ENCODE measurements at places on chromosomes 7 and 10.

DNA sequence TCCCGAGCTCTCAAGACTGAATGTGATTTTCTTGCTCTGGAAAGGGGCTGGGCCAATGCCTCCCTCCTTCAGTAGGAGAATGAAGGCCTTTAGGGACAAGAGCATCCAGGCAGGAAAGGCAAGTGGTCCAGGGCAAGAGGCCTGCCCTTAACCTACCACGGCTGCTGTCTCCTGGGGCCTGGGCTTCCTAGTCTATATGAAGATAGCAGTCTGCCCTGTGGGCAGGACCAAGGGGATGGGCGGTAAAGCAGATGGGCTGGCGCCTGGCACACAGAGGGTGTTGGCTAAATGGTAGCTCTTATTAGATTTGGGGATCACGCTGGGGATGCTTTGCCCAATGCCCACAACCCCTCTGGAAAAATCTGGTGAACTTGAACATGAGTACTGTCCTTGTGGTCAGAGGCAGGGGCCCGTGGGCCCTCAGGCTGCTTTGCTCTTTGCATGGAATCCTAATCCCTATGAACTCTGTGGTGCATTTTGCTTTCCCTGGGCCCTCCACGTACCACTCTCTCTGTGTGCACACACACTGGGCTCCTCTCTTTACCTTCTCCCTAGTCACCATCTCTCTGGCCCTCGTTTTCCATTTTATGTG is 20.3 kb downstream of the CHAT start:
- DNase-seq: no peak

GRCh38 chr7:131011976-131012375 is 278.0 kb upstream of the KLF14 start:
- DNase-seq: no peak

- no peak for DNase-seq
These were observed 10.4 kb upstream of the NXPH1 start for GRCh38 chr7:8423057-8423456.

- no peak for DNase-seq
These were observed 54.1 kb upstream of the PDCD4 start for GRCh38 chr10:110817614-110818013.

GRCh38 chr7:106788637-106789036 is 76.4 kb upstream of the PIK3CG start:
- DNase-seq: no peak

GRCh38 chr7:111789870-111790269 is 227.6 kb upstream of the IMMP2L start:
- DNase-seq: no peak

- DNase-seq: no peak
These were observed 14.2 kb upstream of the FOXK1 start for GRCh38 chr7:4667776-4668509.

DNA sequence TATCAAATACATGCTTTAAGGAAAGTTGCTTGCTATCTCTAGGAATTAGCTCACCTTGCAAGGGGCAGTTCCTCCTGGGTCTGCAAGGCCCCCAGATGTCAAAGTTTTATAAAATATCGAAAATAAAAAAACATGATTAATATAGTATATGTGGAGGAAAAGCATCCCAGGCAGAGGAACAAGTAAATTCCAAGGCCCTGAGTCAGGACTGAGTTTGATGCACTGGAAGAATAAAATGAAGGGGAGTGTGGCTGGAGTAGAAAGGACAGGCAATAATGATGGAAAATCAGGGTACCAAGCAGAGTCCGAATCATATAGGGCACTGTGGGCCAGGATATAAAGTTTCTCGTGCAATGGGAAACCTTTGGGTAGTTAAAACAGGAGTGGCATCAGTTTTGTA is 112.4 kb upstream of the EEPD1 start:
- no peak for DNase-seq

DNA sequence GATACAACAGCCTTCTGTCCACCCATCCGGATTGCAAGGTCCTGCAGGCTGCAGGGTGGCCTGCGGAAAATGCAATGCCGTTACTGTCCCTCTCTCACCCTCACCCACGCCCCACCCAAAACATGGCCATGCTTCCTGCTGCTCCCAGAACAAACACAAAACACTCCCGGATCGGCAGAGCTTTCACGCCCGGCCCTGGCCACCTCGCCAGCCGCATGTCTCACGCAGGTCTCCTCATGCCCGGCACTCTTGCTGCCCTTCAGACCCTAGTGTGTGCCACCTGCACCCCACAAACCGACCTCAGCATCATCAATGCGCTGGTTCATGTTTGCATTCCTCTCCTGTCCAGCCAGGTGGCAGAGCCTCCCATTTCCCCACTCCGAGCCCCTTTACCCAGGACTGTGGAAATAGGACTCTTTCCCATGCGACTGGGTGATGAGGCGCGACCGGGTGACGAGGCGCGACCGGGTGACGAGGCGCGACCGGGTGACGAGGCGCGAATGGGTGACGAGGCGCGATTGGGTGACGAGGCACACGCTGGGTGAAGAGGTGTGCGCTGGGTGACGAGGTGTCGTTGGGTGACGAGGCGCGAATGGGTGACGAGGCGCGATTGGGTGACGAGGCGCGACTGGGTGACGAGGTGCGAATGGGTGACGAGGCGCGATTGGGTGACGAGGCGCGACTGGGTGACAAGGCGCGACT is 8.9 kb upstream of the NOM1 start:
- DNase-seq: no peak

DNA sequence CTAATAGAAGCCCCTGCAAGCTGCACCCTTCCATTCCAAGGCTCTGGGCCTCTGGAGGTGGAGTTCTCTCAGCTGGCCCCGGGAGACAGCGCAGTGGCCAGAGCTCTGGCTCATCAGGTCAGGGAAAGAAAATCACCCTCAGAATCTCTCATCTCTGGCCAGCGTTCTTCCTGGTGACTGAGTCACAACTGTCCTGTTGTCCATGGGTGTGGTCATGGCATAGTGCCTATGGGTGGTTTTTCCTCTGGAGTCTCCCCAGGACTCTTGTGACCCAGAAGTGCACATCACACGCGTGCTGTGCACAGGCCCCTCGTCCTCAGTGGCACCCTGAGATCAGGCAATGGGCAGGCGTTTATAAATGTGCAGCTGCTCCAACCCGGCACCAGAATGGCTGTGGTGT is 27.4 kb upstream of the FXYD4 start:
- no peak for DNase-seq

DNA sequence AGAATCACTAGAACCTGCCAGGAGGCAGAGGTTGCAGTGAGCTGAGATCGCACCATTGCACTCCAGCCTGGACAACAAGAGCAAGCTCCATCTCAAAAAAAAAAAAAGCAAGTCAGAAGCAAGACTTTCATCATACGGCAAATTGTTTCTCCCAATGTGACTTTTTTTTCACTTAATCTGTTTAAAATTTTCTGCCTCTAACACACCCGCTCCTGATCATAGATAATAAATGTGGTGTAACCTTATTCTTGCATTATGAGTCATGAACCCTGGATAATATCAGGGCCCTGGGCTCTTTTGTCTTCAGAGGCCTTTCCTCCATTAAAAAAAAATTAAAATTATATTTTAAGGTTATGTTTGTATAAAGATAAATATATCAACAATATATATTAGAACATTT is 111.4 kb upstream of the JCAD start:
- no peak for DNase-seq

- no peak for DNase-seq
These were observed 131.2 kb downstream of the PRKAG2 start for GRCh38 chr7:151745706-151746105.

DNA sequence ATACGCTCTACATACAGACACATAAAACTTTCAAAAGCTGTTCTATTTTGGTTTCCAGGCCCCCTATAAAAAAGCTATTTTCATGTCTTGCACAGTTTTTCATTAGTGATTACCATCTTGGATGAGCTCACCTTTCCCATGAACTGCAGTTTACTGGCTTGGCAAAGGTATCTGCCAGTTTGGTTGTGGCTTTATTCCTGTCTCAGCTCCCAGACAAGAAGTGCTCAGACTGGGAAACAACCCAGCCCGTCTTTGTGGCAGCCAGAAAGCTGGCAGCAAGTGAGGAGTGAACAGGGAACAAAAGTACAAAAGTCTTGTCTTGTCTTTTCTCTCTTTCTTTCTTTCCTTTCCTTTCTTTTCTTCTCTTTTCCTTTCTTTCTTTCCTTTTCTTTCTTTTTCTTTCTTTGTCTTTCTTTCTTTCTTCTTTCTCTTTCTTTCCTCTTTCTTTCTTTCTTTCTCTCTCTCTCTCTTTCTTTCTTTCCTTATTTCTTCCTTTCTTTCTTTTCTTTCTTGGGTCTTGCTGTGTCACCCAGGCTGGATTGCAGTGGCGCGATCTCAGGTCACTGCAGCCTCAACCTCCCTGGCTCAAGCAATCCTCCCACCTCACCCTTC is 138.8 kb downstream of the CFAP58 start:
- DNase-seq: no peak

DNA sequence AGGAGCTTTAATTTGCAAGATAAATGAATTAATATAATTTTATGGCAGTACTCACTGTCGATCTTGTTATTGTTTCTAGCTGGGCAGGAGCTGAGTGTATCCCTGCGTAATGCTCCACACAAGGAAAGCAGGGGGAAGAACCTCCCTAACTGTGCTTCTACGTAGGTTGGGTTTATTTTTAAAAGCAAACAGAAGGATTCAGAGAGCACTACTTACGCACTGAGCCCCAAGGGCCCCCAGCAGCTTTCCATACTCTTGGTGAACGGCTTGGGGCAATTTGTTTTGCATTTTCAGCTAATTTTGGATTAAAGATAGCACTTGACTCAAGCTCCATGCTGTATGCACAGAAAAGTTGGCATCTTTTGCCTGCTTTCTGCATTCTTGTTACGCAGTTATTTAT is 9.6 kb downstream of the DUSP5 start:
- no peak for DNase-seq

GRCh38 chr7:151426904-151427704 is 12.8 kb downstream of the CRYGN start:
- no peak for DNase-seq

- DNase-seq: peak; percentile 79
These were observed 220.9 kb upstream of the MKLN1 start for GRCh38 chr7:131106681-131107336.

- peak; percentile 34 for DNase-seq
These were observed 60.6 kb downstream of the PRF1 start for GRCh38 chr10:70541736-70542564.

DNA sequence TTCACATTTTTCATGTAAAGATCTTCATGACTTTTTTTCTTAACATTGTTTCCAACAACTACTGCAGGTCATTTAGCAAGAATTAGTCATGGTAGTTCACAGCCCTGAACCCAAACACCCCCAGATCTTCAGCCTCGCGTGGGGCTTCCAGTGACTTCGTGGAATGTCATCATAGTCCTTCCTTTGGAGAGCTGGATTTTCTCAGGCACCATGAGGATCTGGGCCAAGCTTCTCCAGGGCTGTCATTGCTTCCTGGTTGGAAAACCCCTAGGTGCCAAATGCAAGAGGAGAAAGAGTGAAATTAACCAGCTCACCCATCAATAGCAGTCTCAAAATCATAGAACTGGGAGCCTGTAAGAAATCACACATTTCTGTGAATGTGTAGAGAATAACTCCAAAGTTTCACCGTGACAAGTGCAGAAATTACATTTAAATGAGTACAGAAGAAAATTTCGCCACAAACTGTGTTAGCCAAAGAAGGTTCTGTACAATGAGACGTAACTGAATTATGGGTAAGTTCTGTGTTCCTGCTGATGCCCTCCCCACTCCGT is 175.4 kb downstream of the CELF2 start:
- no peak for DNase-seq

- DNase-seq: peak; percentile 31
These were observed 93.0 kb upstream of the SLC25A13 start for GRCh38 chr7:96414931-96415292.

- DNase-seq: no peak
These were observed 245.1 kb downstream of the CAMK1D start for GRCh38 chr10:12594448-12594944.

GRCh38 chr10:43249151-43249961 is 17.5 kb downstream of the RASGEF1A start:
- DNase-seq: peak; percentile 20

GRCh38 chr10:132338876-132339275 is 6.9 kb downstream of the LRRC27 start:
- peak; percentile 28 for DNase-seq

GRCh38 chr7:114821030-114821900 is 100.6 kb upstream of the MDFIC start:
- DNase-seq: no peak

GRCh38 chr10:30980951-30981616 is 50.6 kb downstream of the ZNF438 start:
- DNase-seq: peak; percentile 66

GRCh38 chr7:114949231-114949630 is 27.3 kb downstream of the MDFIC start:
- no peak for DNase-seq

DNA sequence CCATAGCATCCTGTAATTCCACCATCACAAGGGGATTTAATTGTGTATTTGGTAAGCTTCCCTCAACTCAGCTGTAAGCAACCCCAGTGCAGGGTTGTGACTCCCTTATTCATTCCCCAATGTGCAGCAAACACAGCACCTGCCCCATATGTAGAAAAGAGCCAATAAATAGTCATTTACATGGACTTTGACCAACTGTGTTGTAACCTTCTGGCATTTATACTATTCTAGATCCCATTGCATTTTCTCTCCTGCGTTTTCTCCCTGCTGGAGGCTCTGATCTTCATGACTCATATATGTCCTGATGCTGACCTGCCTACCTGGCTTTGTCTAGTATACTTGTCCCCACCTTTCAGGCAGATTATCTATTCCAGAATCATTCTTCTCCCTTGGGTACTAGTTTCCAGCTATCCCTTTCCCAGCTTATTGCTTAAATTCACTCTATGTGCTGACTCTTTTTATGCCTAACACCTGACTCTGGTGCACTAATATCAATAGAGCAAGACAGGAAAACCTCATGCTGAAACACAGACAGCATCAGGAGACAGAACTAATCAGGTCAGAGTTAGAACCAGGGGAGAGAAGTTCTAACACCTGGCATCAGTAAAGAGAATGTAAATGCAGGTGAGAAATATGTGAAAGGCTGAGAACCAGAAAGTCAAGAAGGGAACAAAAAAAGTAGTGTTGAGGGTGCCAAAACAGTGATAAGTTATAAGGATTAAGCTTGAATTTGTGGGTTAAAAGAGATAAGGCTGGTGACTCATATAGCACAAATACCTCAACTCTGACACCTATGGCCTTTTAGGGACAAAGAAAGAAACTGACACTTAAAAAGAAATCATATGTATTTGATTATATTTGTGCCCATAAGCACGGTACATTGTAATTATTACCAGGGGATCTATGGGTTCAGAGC is 402.7 kb downstream of the IPMK start:
- no peak for DNase-seq

GRCh38 chr10:3046981-3047547 is 20.3 kb upstream of the PFKP start:
- no peak for DNase-seq

DNA sequence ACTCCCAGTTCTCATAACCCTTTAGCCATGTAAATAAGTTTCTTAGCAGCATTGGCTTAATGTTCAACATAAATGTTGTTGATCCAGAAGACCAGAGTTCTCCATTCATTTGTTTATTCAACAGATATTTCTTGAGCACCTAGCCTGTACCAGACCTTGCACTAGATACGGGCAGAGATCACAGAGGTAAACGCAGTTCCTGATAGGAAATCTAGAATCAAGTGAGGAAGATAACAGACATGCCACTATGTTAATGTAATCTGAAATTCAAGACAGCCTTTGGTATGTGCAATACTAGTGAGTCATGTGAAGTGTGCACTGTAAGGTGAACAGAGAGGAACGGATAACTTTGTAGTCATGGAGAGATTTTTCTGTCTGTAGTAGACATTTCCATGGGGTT is 3.0 kb downstream of the BUB3 start:
- DNase-seq: no peak

- no peak for DNase-seq
These were observed 32.6 kb downstream of the STRIP2 start for GRCh38 chr7:129466796-129467195.

GRCh38 chr10:99619851-99620710 is at the start of gene SLC25A28:
Gene SLC25A28, minus strand, starts transcription at chr10:99620439. Its CDS starts 104 bp downstream, at chr10:99620335.
- DNase-seq: peak; percentile 94
